Fibroblast of the conjunctiva (primary cell): ENCODE measurements at places on chromosomes 12 and 14.

GRCh38 chr12:92218394-92219077, 72.9 kb upstream of the BTG1 start:
- no peak for DNase-seq

GRCh38 chr12:82685790-82686167, 927 bp upstream of the TMTC2 start:
- DNase-seq: peak; percentile 95

- DNase-seq: peak; percentile 13
These were observed 11.9 kb downstream of the NAA25 start for GRCh38 chr12:112096667-112097066.

DNA sequence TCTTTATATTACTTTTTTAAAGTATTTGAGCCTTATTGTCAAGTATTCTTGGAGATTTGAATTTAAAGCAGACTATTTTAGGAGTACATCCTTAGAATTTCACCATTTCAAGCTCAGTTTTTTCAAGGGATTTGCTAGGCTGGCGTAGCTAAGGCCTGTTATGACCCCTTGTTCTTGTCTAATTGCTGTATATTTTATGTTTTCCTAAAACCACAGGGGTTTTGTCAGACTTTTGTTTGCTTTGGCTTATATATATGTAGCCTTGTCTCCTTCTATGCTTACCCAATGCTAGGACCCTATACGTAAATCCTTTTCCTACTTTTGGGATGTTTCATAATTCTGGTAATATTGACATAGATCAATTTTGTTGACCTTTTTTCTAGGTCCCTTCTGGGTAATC, 147.0 kb upstream of the SYT10 start:
- no peak for DNase-seq

DNA sequence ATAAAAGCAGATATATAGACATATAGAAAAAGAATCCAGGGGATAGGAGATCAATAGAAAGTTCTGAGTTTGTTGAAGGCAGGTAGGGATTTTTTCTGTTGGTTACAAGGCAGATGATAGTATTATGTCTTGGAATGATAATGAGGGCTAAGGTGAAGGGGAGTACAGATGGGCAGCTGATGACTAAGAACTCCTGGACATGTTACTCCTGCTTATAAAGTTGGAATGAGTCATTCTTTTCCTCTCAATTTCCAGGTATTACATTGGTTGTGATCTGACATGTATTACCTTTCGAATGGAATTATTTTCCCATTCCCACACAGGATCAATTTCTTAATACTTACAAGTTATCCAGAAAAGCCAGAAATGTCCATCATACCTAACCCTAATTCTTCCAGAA, 545.2 kb upstream of the MGAT4C start:
- no peak for DNase-seq

DNA sequence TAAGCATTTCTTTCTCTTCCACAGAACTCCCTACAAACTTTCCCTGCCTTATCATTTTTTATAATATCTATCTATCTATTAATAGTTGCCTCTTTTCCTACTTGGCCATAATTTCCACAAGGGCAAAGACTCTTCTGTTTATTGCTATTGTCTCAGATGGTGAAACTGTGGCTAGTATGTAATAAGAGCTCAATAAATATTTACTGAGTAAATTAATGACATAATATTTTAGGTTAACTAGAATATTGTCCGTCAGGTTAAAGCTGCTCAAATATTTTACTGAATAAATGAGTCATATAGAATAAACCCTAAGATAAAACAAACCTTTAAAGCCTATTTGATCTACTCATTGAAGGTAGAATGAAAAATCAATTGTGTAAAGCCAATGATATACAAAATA, 240.5 kb downstream of the PPFIA2 start:
- DNase-seq: no peak

GRCh38 chr14:84806622-84807021, 723.3 kb upstream of the FLRT2 start:
- DNase-seq: no peak

DNA sequence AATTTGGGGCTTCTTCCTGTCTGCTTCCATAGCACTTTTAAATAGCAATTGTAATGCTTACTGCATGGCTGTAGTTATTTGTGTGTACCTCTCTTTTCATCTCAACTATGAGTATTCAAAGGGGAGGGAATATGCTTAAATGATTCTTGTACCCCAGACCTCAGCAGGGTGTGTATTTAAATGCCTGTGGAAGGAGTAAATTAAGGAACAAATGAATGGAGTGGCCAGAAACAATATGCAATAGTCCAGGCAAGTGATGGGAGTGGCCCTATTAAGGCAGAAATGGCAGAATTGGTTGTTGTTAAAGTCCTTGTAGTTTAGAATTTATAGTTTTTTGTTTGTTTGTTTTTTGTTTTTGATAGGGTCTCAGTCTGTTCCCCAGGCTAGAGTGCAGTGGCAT, 1.5 kb downstream of the RAD51B start:
- DNase-seq: no peak

DNA sequence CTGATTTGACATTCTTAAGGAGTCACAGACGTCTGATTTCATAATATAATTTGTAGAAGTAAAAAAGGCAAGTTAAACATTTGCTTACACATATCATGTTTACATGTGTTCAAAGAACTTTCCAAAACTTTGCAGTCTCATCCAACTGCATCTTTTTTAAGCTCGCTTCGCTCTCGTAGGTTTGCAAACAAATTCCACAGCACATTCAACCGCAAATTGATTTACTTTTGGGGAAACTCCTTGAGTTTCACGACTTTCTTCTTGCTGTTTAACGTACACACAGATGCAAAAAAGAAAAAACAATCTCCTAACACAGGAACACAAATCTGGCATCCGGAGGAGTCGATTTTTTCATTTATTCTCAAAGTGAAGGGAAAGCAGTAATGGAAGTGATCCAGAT, 1149.5 kb downstream of the VRK1 start:
- no peak for DNase-seq

DNA sequence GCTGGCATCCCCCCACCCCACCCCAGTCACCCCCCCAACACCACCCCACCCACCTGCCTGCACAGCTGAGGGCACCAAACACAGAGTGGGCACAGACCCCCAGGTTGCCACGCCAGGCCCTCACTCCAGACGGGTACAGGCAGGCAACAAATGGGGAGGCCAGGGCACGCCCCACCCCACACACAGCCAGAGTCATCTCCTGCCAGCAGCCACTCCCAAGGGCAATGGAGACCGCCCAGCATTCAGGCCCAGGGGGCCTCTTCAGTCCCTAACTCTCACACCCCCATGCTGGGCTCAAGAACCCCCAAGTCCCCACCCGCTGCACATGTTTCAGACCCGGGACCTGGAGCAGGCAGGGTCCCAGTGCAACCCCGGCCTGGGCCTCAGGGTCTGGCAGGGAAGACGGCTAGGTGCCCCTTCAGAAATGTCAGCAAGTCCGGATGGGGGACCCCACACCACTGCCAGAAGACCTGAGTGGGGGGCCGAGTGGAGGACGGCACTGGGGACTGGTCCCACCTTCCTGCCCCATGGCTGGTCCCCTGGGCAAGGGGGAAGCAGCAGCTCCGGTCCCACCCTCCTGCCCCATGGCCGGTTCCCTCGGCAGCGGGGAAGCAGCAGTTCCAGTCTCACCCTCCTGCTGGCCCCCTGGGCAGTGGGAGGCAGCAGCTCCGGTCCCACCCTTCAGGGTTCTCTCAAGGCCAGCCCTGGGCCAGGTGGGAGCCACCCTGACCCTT, 11.9 kb downstream of the AKT1 start:
- DNase-seq: no peak

GRCh38 chr12:10102322-10102721, 3.5 kb upstream of the CLEC1A start:
- no peak for DNase-seq

- no peak for DNase-seq
These were observed 9.6 kb downstream of the PTPN6 start for GRCh38 chr12:6960593-6961277.

- DNase-seq: no peak
These were observed 5.7 kb downstream of the FAM222A start for GRCh38 chr12:109719123-109720022.

DNA sequence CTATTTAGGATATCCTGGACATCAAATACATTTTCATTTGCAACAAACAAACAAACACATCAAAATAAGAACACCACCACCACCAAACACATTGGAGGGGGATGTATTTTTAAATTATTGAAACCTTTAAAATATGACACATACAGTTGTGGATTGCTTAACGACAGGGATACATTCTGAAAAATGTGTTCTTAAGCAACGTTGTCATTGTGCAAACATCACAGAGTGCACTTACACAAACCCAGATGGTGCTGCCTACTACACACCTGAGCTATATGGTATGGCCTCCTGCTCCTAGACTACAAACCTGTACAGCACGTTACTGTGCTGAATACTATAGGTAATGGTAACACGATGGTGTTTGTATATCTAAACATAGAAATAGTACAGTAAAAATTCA, 19.4 kb downstream of the PYGL start:
- DNase-seq: no peak

DNA sequence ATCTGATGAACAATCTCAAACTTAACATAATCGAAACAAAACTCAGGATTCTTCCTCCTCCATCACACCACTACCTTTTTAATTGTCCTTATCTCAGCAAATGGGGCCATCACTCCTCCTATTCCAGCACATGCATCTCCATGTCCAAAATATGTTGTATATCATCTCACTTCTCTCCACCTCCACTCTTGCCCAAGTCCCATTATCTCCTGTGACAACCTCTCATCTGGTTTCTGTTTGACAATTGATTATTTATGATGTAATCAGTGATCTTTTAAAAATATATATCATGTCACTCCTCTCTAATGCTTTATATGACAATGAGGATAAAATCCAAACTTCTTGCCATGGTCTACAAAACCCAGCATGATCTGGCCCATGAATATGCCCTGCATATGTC, 200.8 kb upstream of the HMGA2 start:
- no peak for DNase-seq

DNA sequence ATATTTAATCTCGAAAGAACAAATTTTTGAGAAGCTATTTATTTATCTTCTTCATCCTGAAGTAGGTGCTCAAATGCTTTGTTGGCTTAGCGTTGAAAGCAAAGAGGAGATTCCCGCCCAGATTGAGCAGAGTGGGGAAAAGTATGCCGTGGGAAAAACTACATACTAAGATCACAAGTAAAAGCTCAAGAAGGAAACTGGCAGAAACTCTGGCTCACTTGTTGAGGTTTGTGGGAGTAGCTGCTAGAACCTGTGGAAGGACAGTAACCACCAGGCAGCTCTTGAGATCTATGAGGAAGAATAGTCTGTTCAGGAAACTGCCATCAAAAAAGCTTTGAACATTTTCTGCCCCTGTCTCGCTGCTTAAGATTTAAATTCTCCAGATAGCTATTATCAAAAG, 3.9 kb downstream of the MYRFL start:
- DNase-seq: no peak

DNA sequence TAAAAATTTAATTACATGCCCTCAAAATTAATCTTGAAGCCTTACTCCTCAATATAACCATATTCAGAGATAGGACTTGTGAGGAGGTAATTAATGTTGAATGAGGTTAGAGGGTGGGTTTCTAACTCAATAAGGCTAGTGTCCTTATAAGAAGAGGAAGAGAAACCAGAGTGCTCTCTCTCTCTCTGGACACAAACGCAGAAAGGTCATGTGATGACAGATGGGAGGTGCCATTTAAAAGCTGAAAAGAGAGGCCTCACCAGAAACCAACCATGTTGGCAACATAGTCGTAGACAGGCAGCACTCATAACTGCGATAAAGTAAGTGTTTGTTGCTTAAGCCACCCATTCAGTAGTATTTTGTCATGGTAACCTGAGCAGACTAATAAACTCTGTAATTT, 378.5 kb upstream of the LMO3 start:
- DNase-seq: no peak
